ENCODE measurements at places on chromosomes 11 and 22. TPM values are rescaled to one million over a fixed set of nuclear protein-coding genes. Genes with fewer than 3 reads are reported as not detected.

The UPB1 gene
- 1.1 TPM for polyA plus RNA-seq

The ANO3 gene
- 3.3 TPM for polyA plus RNA-seq

The KCNC1 gene
- polyA plus RNA-seq = 1.8 TPM

The HBE1 gene
- 10.5 TPM for polyA plus RNA-seq

The ZNF202 gene
- 19.5 TPM for polyA plus RNA-seq

The INPPL1 gene
- polyA plus RNA-seq = 188 TPM

The CSTPP1 gene
- 64.3 TPM for polyA plus RNA-seq

The GAL3ST1 gene
- polyA plus RNA-seq = 44.6 TPM

The CCDC87 gene
- polyA plus RNA-seq = 0.36 TPM

The OR51I2 gene
- not detected for polyA plus RNA-seq

DNA sequence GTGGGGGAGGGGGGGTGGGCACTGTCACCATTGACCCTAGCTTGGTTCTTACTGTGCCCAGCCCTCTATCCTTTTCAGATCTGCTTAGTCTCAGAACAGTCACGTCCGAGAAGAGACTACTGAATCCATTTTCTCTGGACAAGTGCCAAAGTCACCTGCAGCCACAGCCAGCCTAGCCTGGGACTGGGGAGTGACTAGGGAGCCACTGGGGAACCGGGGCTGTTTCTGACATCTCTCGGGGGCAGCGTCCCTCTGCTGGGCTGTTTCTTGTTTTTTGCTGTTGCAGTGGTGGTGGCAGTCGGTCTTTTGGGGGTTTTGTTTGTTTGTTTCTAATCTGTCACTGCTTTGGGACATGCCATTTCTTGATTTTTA lies 8.7 kb downstream of the SLC37A2 start:
- DNase-seq = no peak

GRCh38 chr22:36029406-36029755 lies 757 bp upstream of the RBFOX2 start:
- DNase-seq = no peak

- DNase-seq = no peak
Measured at GRCh38 chr11:97989121-97989520, 1031.6 kb upstream of the CNTN5 start.

DNA sequence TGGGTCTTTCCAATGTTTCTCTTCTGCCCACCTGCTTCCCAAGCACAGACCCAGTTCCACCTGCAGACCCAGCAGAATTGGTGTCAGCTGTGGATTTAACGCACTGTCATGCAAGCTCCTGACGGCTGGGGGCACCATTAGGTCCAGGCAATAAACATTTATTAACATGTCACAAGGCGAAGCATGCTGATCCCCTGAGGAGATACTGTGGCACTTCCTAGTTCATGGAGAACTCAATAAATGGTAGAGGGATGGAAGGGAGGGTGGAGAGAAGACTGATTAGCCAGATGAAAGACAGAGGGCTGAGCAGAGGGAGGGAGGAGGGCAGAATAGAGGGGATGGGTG lies 68.3 kb upstream of the TSPAN18 start:
- DNase-seq = no peak

DNA sequence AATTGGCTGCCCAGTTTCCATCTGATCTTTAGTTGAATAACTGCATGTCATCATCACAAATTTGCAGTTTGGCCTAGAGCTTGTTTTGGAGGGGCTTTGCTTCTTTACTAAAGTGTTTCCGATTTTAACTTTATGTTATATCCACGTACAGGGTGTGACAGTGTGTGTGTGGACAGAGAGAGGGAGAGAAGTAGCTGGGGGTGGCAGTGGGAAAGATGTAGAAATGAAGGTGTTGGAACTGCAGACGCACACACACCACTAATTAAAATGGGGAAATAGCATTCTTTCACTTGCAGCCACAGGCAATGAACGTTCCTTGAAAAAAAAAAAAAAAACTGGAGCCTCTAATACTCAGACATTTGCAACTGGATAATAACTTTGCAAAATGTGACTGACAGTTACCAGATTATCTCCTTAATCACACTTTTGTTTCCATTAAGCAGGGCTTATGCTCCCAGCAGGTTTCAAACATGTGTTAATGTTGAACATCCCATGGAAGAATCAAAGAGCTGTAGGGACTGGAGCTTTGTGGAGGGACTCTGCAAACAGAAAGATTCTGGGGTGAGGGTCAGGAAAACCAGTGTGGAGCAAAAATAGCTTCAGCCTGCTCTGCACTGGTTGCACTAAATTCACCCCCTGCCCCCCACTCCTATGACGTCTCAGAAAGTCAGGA lies 238.1 kb upstream of the TENM4 start:
- no peak for DNase-seq

DNA sequence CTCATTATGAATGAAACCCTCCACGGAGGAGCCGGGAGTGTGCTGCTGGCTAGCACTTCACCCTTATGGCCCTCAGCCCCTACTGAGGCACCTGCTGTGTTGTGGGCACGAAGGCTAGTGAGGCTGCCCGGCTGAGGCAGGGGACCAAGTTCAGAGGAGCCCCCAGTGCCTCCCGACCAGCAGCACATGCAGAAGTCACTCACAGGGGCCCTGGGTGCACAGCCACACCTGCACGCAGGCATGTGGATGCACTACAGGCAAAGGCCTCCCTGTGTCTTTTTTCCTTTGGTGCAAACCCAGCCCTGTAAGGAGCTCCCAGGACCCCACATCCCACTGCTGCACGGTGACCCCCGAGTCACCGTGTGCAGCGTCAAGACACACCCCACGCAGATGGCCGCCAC lies 261.5 kb downstream of the BRD1 start:
- no peak for DNase-seq

DNA sequence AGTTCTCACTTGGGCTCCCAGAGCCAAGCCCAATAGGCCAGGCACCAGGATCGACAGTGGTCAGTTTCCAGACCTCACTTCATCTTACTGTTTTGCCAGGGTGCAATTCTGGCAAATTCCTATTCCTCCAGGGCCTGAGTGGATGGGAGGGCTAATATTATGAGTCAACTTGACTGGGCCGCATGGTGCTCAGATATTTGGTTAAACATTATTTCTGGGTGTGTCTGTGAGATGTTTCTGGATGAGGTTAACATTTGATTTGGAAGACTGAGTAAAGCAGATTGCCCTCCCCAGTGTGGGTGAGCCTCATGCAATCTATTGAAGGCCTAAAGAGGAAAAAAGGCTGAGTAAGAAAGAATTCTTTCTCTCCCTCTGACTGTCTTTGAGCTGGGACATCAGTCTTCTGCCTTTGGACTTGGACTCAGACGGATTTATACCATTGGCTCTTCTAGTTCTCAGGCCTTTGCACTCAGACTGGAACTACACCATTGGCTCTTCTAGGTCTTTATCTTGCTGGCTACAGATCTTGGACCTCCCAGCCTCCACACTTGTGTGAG lies 132.9 kb upstream of the ZBED5 start:
- no peak for DNase-seq

DNA sequence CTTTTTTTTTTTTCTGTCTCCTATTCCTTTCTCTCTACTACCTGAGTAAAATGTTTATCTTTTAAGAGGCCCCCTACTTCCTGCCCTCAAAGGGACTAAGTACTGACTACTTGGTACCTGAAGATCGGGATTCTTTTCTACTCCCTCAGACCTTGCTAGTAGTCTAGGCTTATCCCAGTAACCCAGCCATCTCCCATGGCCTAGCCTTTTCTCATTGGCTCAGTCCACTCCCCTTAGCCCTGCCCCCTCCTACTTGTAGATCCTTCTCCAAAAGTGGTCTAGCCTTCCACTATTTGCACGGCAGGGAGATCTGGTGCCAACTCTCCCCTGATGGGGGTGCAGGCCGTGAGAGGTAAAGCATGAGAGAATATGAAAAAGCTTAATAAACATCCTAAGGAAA lies 133.7 kb downstream of the RCN1 start:
- no peak for DNase-seq

DNA sequence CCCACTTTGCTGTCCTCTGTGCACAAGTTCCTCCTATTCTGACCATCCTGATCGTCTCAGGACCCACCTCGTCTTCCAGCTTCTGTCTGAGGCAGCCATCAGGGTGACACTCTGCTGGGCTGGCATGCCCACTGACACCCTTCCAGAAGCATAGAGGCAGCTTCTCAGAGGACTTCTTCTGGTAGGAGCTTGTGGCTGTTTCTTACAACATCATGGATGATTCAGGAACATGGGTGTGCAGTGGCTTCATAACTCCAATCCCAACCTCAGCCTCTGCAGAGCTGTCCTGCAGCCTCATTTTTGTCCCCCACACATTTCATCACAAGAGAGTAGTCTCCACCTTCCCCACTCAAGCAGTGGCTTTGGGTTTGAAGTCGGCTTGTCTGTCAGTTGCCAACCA lies 20.9 kb upstream of the CTR9 start:
- DNase-seq = no peak

- DNase-seq = no peak
Measured at GRCh38 chr22:24390576-24390975, 36.8 kb upstream of the ADORA2A start.

- DNase-seq = no peak
Measured at GRCh38 chr11:83471831-83472727, 185.9 kb upstream of the CCDC90B start.

DNA sequence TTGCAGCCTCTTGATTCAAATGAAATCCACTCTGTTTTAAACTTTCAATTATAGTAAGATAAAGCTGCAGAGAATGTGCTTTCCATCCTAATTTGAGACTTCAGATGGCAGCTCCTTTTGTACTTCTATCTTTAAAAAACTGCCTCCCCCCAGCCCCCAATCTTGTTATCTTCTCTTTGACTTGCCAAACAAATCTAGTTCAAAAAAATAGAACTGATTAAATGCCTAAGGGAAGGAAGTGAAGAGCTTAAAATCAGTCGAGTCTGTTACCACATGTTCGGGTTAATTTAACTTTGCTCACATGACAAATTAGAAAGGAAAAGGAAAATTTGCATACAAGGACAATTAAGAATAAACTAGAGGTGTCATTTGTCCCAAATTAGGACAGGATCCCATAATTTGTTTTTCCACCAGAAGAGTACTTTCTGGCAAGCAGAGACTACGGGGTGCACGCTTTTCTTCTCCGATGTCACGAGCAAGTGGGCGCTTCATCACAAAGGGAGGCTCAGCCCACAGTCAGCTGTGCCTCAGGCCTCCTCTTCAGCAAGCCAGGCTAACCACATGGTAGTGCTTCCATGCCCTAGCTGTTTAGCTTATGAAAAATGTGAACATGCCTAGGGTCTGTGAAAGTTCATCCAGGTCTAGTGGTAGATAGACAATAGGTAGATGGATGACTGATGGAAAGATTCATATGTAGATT lies 69.0 kb upstream of the LDLRAD3 start:
- no peak for DNase-seq

- no peak for DNase-seq
Measured at GRCh38 chr11:70445091-70445490, 46.8 kb downstream of the CTTN start.

GRCh38 chr22:25940479-25940878 lies 198.5 kb downstream of the MYO18B start:
- DNase-seq = no peak

GRCh38 chr11:104333977-104334376 lies 170.0 kb upstream of the PDGFD start:
- no peak for DNase-seq

DNA sequence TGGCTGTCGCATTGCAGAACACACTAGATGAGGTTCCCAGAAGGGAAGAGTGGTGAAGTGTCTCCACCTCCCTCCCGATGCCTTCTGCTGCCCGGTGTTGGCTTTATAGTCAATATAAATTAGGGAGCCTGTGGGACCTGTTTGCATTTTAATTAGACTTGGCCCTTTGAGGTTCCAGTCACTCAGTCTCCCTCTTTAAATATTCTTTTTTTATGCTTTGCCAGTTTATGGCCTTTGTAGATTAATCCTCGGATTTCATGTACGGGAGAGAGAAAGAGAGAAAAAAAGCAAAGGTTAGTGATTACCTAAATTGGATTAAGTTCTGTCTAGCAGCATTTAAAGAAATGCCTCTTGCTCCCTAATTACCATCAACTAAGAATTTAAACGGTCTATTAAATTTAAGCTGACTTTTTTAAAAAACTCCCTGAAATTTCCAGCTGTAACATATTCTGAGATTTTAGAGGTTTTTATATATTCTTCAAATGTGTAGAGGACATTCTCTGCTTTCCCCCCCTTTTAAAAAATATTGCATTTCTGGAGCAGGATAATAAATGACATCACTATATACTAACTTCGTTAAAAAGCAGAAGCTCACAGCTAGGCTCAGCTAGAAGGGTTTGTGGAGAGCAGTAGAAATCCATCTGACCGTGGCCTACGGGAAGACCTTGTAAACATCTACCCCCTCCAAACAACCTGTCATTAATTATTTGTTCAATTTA lies 84.4 kb downstream of the PRR5L start:
- no peak for DNase-seq

GRCh38 chr11:112223121-112223520 lies 3.1 kb upstream of the PTS start:
- no peak for DNase-seq

All from renal pelvis (tissue), 12 donors.